ENCODE measurements at places on chromosomes 4 and X.

DNA sequence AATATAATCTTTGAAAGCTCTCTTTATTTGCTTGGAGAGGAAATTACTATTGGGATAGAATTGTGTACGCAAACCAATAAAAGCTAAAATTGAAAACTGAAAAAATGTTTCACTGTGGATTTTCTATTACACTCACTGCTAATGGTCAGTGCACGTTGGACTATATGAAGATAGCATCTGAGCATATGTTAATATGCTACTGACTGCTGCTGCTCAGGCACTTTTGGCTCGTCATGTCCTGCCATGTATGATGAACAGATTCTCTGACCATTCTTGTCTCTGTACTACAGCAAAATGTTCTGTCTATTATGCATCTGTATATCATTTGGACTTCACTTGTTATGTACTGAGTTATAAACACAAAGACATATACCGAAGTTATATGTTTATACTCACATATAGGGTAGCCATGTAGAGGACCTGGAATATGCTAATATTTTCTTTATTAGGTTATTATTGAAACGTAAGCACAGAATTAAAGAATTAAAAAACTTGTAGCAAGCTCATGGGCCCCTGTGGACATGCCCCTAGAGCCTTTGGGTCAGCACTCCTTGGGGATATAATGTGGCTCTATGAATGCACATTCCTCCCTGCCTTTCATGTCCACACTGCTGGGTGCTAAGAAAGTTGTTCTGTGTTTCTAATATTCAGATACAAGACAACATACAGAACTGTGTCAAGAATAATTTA lies 120.8 kb downstream of the ANK2 start:
- no peak for DNase-seq

DNA sequence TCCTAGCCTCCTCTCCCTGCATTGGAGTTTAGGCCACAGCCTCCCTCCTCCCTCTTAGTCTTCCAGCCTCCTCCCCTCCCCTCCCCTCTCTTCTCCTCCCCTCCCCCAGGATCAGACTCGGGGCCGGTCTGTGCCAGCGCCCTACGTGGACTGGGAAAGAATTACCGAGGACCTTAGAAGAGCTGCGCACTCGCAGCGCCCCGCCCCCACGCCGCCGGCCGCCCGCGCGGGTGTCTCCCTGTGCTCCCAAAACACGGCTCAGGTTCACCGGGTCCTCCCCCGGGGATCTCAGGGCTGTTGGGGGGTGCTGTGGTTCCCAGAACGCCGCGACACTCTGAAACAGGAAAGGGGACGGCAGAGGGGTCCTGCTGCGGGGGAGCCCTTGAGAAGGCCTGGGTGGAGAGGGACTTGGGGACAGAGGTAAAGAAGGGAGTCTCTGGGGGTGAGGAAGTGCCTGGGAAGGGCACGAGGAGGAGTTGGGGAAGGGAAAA lies 122.3 kb upstream of the TBL1X start:
- no peak for DNase-seq

GRCh38 chr4:33226133-33226532 lies 2506.0 kb downstream of the PCDH7 start:
- no peak for DNase-seq

DNA sequence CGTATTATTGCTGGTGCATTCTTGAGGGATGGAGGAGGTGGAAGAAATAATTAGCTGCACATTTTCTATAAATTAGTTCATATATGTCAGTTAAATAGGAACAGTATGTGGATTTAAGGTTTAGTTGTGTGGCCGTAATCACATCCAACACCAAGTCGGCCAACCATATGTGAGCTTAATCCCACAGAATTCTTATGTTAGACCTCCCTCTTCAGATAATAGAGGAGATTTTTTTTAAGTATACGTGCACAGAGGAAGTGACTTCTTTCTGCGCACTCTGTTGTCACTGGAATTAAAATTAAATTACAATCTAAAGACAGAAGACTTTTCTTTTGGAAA lies 2.1 kb downstream of the SEPTIN11 start:
- no peak for DNase-seq

GRCh38 chr4:20338841-20339240 lies 87.1 kb downstream of the SLIT2 start:
- no peak for DNase-seq

- no peak for DNase-seq
Measured at GRCh38 chr4:113148925-113149324, 99.5 kb downstream of the ANK2 start.

GRCh38 chr4:57023104-57023503 lies 44.4 kb downstream of the POLR2B start:
- DNase-seq, result no peak

Data from stimulated activated CD4-positive, alpha-beta T cell treated with anti-CD3 and anti-CD28 coated beads, Interleukin-1b, Interleukin-23, amount 100 ng/mL, for 1 hour (primary cell).